ENCODE measurements at places on chromosomes 6 and 20. TPM values are rescaled to one million over a fixed set of nuclear protein-coding genes. Genes with fewer than 3 reads are reported as not detected.

BACH2 gene
- 33.5 TPM for total RNA-seq

DNA sequence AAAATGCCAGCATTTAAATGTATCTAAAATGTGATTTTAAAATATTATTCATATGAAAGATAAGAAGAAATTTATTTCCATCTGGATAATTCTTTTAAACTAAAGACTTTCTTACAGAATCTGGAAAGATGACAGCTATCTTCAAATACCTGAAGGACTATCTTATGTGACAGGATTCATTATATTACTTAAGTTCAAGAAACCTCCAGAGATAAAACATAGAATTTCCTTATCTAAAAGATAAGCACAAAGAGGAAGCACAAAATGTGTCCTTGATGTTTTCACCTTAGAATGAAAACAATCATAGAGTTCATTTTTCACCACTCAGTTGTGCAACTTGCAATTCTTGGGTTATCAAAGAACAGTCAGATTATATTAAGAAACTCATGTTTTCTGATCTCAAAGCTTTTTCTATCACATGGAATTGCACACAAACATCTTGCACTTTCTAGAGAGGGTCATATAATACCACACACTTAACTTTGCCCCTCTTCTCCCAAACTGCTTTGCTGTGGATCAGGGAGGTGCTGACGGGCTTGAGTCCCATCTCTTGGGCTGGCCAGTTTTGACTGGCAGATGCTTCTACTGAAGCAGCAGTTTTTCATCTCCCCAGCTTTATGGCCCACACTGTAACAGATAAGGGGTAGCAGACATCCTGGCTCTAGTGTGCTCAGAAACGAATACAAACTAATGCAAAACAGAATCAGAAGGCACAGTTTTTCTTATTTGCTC lies 467.4 kb downstream of the CDC5L start:
- no peaks in the 10 kb centered on the region for H3K27me3 ChIP-seq
- H3K4me1 ChIP-seq = peaks cover 18% of the 10 kb centered on the region
- H3K4me3 ChIP-seq = no peak overlapping the region

GUCA1A gene
- 0.57 TPM for total RNA-seq

DNA sequence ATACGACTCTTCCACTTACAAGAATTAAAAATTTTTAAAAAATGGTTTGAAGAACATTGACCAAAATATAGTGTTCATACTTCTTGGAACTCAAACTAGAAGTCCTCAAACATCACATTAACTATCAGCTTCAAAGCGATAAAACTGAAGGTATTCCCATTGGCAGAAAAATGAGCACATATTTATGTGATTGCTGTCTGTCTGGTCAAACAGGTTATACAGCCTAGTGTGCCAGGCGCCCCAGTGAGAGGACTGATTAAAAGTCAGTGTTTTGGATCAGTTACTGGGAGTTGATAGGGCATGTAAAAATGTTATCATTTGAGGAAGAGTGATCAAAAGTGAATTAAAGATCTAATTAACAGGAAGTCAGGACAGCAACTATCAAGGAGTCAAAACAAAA lies 738.8 kb downstream of the HDGFL1 start:
- no peaks in the 10 kb centered on the region for H3K27me3 ChIP-seq
- peak overlapping the region; percentile 9 for H3K4me3 ChIP-seq
- no peak for DNase-seq
- peak overlapping the region; percentile 64 for H3K27ac ChIP-seq
- peaks cover 7% of the 10 kb centered on the region for H3K4me1 ChIP-seq

DNA sequence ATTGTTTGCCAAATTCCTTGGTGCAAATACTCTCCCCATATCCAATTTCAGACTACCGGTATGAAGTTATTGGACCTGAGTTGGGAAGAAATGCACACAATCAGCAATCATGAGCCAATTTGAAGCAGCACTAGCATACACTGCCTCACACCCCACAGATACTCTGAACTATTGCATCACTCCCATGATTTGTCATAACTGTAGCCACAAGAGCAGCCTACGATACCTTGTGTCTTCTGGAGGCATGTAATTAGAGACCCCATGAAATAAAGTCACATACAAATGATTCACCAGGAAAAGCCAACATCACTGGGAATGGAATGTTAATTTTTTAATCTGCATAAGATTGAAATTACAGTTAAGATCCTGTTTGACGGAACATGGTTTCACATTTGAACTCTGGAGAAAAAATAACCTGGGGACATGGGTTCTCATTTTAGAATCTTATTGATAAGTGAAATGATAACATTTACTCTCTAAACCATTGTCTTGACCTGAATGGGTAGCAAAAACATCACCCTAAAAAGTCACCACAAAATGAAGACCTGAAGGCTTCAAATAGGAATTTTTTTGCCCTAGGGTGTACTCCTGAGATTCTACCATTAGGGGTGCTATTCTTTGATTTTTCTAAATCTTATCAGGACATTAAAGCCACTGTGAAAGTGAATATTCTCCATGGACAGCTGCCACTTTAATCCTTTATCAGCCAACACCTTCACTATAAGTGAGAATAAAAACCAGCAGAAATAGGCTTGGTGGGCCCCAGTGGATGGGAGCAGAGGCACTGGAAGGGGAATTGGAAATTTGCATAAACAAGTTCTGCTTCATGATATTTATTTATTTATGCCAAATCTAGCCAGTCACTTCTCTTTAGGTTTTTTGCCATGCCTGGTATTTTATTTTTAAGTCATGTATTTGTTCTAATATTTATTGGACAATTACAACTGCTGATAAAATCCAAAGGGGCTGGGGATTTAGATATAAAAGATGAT lies 34.5 kb upstream of the HBS1L start:
- no peaks in the 10 kb centered on the region for H3K4me1 ChIP-seq
- no peak overlapping the region for H3K4me3 ChIP-seq
- no peak for DNase-seq
- H3K36me3 ChIP-seq = no peaks in the 10 kb centered on the region
- H3K27ac ChIP-seq = no peak overlapping the region

DNA sequence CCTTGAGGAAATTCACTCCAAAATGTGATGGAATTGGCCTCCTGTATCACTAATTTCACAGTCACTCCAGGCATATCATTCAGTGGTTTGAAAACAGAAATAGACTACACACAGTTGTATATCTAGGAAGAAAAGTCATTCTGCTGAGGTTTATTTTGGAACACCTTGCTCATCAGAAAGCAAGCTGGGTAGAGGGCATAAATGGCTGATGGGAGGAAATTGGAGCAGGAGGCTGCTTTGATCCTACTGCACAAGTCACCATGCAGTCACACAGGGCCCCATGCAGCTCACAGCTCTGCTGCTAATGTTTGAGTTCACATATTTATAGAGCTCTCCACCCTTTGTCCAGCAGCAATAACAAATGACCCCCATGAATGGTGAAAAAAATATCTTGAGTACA lies 12.3 kb downstream of the NHLRC1 start:
- no peak overlapping the region for H3K4me3 ChIP-seq
- H3K4me1 ChIP-seq = no peaks in the 10 kb centered on the region
- no peak overlapping the region for H3K27ac ChIP-seq
- DNase-seq = no peak
- H3K27me3 ChIP-seq = no peaks in the 10 kb centered on the region

- no peak overlapping the region for H3K4me3 ChIP-seq
- no peak overlapping the region for H3K27ac ChIP-seq
- DNase-seq = no peak
These were observed 18.9 kb upstream of the ROS1 start for GRCh38 chr6:117444600-117444999.

NKAPL gene
- 0.55 TPM for total RNA-seq

GRCh38 chr6:28090917-28091586 lies 10.7 kb downstream of the ZNF165 start:
- no peak for DNase-seq
- H3K36me3 ChIP-seq = peaks cover 49% of the 10 kb centered on the region
- H3K27me3 ChIP-seq = no peaks in the 10 kb centered on the region
- no peaks in the 10 kb centered on the region for H3K4me1 ChIP-seq

DNA sequence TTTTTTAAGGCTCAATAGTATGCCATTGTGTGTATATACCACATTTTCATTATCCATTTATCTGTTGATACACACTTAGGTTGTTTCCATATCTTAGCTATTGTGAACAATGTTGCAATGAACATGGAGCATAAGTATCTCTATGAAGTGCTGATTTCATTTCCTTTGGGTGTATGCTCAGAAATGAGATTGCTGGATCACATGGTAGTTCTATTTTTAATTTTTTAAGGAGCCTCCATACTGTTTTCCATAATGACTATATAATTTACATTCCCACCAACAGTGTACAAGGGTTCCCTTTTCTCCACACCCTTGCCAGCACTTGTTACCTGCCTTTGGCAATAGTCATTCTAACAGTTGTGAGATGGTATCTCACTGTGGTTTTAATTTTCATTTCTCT lies 15.1 kb upstream of the HLA-DOA start:
- H3K4me3 ChIP-seq = no peak overlapping the region
- no peaks in the 10 kb centered on the region for H3K4me1 ChIP-seq
- peaks cover 36% of the 10 kb centered on the region for H3K27me3 ChIP-seq

GPSM3 gene
- total RNA-seq = 3.3 TPM

TREM1 gene
- not detected for total RNA-seq

TRIM40 gene
- total RNA-seq = not detected

GRCh38 chr6:129007701-129008373 lies 124.9 kb downstream of the LAMA2 start:
- no peaks in the 10 kb centered on the region for H3K36me3 ChIP-seq
- H3K4me1 ChIP-seq = peaks cover 28% of the 10 kb centered on the region
- no peak for DNase-seq
- peak overlapping the region; percentile 7 for H3K4me3 ChIP-seq
- H3K27ac ChIP-seq = no peak overlapping the region
- no peaks in the 10 kb centered on the region for H3K27me3 ChIP-seq

MROH8 gene
- 4.8 TPM for total RNA-seq

DNA sequence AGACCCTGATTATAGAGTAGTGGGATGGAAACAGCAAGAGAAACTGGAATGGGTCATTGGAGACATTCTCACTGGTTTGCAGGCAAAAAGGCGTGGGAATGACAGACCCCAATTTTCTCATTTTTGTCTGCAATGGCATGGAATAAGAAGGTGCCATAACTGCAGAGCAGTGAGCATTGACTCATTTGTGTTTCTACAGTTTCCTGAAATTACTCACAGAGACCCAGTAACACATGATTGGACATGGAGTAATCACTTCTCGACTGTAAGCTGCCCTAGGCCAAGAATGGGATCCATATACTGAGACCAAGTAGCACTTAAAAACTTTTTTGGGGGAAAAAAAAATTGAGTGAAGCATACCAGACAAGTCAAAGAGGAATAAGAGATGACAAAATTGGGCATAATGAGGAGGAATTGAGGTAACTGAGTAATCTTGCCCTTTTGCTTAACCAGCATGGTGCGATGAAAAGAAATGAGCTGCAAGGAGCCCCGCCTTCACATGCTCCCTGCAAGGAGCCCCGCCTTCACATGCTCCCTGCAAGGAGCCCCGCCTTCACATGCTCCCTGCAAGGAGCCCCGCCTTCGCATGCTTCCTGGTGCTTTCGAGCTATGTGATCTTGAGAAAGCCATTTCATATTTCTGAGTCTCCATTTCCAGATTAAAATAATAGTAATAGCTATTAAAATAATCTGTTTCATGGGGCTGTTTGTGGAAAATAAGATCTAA lies 44.1 kb downstream of the NHSL1 start:
- H3K27me3 ChIP-seq = no peaks in the 10 kb centered on the region
- no peak overlapping the region for H3K4me3 ChIP-seq
- no peak for DNase-seq
- H3K36me3 ChIP-seq = peaks cover 4% of the 10 kb centered on the region
- H3K27ac ChIP-seq = peak overlapping the region; percentile 92

- no peak overlapping the region for H3K4me3 ChIP-seq
- peaks cover 7% of the 10 kb centered on the region for H3K27me3 ChIP-seq
- no peaks in the 10 kb centered on the region for H3K36me3 ChIP-seq
- H3K27ac ChIP-seq = no peak overlapping the region
These were observed 287.6 kb upstream of the SOX4 start for GRCh38 chr6:21305893-21306332.

ECT2L gene
- 0.07 TPM for total RNA-seq

ZNF334 gene
- total RNA-seq = 12.6 TPM

DNA sequence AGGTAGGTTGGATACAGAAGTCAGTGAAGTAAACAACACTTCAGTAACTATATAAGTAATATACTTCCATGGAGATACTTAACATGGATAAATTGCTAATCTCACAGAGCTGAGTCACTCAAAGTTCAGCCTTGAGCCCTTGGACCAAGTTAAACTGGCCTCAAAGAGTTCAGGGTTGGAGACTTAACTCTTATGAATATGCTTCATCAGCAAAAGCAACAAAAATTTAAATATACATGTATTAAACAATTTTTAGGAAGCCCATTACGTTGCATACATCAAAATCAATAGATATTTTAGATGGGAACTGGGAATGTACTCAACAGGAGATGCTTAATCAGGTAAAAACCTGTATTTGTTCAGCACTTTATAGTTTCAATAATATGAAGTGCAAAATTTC lies 12.2 kb downstream of the MTCL3 start:
- H3K36me3 ChIP-seq = no peaks in the 10 kb centered on the region
- peaks cover 11% of the 10 kb centered on the region for H3K27me3 ChIP-seq
- no peak overlapping the region for H3K27ac ChIP-seq
- H3K4me3 ChIP-seq = no peak overlapping the region
- H3K4me1 ChIP-seq = no peaks in the 10 kb centered on the region

GRCh38 chr20:20199361-20200160 lies 147.2 kb downstream of the CFAP61 start:
- H3K4me1 ChIP-seq = peaks cover 27% of the 10 kb centered on the region
- H3K27ac ChIP-seq = no peak overlapping the region
- peaks cover 44% of the 10 kb centered on the region for H3K27me3 ChIP-seq
- no peak for DNase-seq
- peaks cover 3% of the 10 kb centered on the region for H3K36me3 ChIP-seq

FOXQ1 gene
- total RNA-seq = 20.5 TPM

SIGLEC1 gene
- not detected for total RNA-seq

GRCh38 chr20:15191082-15191723 lies 853.8 kb upstream of the FLRT3 start:
- H3K27me3 ChIP-seq = peaks cover 9% of the 10 kb centered on the region
- no peak overlapping the region for H3K27ac ChIP-seq
- H3K4me3 ChIP-seq = no peak overlapping the region
- DNase-seq = no peak

GRCh38 chr6:2244261-2245102 lies 923 bp downstream of the GMDS start:
- no peak for DNase-seq
- peak overlapping the region; percentile 95 for H3K4me3 ChIP-seq
- no peaks in the 10 kb centered on the region for H3K36me3 ChIP-seq
- peak overlapping the region; percentile 97 for H3K27ac ChIP-seq
- peaks cover 4% of the 10 kb centered on the region for H3K27me3 ChIP-seq

All from type B pancreatic cell (in vitro differentiated cells).